Ovary (tissue), 10 donors: ENCODE measurements at places on chromosomes 12 and 14. TPM values are rescaled to one million over a fixed set of nuclear protein-coding genes. Genes with fewer than 3 reads are reported as not detected.

DNA sequence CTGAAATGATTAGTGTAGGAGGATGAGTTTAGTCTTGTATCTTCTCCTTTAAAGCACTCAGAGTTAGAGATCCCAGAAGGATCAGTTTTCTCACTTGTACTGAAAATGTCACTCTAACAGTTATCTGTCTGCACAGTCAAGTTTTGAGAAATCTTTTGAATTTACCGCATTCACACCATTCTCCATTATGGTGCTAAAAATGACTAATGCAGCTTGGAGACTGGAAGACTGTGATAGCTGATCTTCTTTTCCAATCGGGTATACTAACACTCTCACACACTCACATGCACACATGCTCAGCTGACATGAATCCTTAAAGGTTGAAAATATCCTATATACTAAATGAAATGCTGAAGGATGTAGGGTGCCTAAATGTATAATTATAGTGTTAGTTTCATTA, 65.8 kb downstream of the SLC15A5 start:
- no peaks in the 10 kb centered on the region for H3K4me1 ChIP-seq
- DNase-seq = no peak
- H3K27me3 ChIP-seq = no peaks in the 10 kb centered on the region
- no peak overlapping the region for H3K27ac ChIP-seq

GRCh38 chr14:77848031-77848430, 48.1 kb downstream of the ADCK1 start:
- DNase-seq = no peak
- H3K36me3 ChIP-seq = no peaks in the 10 kb centered on the region
- H3K4me3 ChIP-seq = no peak overlapping the region
- H3K4me1 ChIP-seq = no peaks in the 10 kb centered on the region
- no peaks in the 10 kb centered on the region for H3K27me3 ChIP-seq
- H3K27ac ChIP-seq = no peak overlapping the region

DNA sequence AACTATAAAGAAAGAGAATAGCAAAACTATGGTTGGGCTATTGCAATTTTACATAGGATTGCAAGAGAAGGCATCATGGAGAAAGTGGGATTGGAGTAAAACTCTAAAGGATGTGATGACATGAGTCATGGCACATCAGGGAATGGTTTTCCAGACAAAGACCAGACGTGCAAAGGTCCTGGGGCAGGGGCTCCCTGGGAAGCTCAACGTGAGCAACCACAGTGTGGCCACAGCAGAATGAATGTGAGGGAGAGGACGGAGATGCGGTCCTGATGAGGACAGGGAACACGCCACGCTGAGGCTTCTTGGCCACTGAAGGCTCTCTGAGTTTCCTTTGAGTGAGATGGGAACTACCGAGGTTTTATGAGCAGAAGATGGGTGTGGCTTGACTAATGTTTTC, 38.2 kb downstream of the FZD10 start:
- H3K27ac ChIP-seq = no peak overlapping the region
- H3K4me1 ChIP-seq = no peaks in the 10 kb centered on the region

DNA sequence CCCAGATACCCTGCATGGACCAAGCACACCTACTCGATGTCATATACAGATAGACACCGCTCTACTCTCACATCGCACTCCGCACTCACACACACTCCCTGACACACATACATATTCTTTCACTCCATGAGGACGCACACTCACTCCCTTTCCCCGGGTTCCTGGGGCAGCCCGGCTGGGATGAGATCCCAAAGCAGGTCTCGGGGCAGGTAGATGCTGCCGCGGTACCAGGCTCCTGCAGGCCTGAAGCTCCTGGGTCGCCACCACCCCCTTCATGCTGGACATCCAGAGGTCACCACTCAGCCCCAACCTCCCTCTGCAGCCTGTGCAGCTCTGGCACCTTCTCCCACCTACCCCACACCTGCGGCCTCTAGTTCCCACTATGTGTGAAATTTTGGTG, 2.3 kb downstream of the C1QL4 start:
- H3K27me3 ChIP-seq = no peaks in the 10 kb centered on the region
- H3K4me3 ChIP-seq = no peak overlapping the region
- H3K27ac ChIP-seq = no peak overlapping the region
- no peak for DNase-seq

- no peaks in the 10 kb centered on the region for H3K36me3 ChIP-seq
- H3K27me3 ChIP-seq = no peaks in the 10 kb centered on the region
- DNase-seq = no peak
- H3K4me3 ChIP-seq = no peak overlapping the region
- H3K4me1 ChIP-seq = no peaks in the 10 kb centered on the region
Observed at GRCh38 chr12:66905201-66905600, 226.3 kb upstream of the GRIP1 start.

GRCh38 chr14:55160989-55161388, 30.4 kb downstream of the DLGAP5 start:
- H3K36me3 ChIP-seq = no peaks in the 10 kb centered on the region

GRCh38 chr12:58372298-58372697, 430.9 kb downstream of the ATP23 start:
- no peaks in the 10 kb centered on the region for H3K36me3 ChIP-seq
- no peak for DNase-seq
- no peaks in the 10 kb centered on the region for H3K4me1 ChIP-seq
- no peak overlapping the region for H3K4me3 ChIP-seq
- no peak overlapping the region for H3K27ac ChIP-seq
- no peaks in the 10 kb centered on the region for H3K27me3 ChIP-seq

DNA sequence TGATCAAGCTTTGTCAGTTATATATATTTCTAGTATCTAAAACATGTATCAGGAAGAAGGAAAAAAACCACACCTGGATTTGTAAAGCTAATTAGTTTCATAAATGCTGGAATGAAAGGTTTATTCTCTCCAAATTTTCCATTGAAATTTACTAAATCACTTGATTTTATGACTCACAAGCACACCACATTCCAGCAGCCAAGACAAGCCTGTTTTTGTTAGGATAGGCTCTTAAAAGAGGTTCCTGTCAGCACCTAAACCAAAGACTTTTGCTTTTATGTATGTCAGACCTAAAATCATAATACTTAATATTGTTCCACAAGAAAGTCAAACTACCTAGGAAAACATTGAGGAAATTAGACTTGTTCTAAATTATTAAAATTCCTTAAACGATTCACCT, 85.3 kb upstream of the PAWR start:
- no peak for DNase-seq
- H3K4me3 ChIP-seq = no peak overlapping the region
- no peaks in the 10 kb centered on the region for H3K36me3 ChIP-seq

DNA sequence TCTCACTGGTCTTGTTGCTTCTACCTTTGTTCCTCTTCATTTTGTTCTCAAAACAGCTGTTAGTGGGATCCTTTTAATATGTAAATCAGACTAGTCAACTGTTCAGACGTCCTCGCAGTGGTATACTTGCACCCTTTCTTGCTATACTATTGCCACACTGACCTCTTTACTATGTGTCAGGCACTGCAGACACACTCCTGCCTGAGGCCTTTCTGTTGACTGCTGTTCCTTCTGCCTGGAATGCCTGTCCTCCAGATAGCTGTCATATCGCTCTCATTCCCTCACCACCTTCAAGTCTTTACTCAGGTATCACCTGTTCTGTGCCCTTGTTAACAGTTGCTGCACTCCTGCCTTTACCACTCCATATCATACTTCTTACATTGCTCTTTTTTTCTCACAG, 90.0 kb upstream of the TMEM263 start:
- H3K27ac ChIP-seq = no peak overlapping the region
- H3K4me3 ChIP-seq = no peak overlapping the region
- no peak for DNase-seq
- H3K4me1 ChIP-seq = peaks cover 3% of the 10 kb centered on the region
- H3K36me3 ChIP-seq = no peaks in the 10 kb centered on the region
- no peaks in the 10 kb centered on the region for H3K27me3 ChIP-seq

DNA sequence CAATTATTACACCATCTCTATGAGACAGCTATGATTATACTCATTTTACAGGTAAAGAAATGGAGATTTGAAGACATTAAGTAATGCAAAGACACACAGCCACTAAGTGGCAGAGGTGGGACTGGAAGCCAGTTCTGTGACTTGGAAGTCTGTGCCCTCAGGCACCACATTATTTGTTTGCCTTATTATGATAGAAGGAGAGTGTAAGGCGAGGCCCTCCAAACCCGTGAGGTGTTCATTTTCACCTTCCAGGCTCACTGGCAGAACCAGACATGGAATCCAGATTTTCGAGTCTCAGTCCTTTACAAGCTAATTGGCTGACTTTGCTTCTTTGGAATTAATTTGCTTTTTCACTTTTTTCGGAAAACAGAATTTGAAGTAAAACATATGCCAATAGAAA, 107.9 kb downstream of the CAND1 start:
- H3K4me3 ChIP-seq = no peak overlapping the region
- H3K27ac ChIP-seq = no peak overlapping the region
- no peaks in the 10 kb centered on the region for H3K4me1 ChIP-seq
- DNase-seq = no peak
- H3K36me3 ChIP-seq = no peaks in the 10 kb centered on the region

DNA sequence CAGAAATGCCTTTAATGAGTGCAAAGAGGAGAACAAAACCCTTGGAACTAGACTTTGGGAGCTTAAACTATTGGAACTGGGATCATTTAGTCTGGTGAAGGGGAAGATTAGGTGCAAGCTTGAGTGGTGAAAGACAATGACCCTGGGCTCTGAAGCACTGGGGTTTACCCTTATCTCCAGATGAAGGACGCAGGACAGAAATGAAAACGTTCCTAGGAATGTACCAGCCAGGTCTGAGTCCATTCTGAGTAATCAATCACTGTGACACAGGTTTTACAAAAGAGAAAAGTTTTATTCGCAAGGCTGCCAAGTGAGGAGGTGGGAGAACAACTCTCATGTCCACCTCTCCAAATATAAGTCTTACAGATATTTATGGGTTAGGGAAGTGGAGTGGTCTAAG, 249.1 kb downstream of the LRIG3 start:
- DNase-seq = no peak
- no peak overlapping the region for H3K27ac ChIP-seq
- H3K27me3 ChIP-seq = no peaks in the 10 kb centered on the region
- H3K4me3 ChIP-seq = no peak overlapping the region
- H3K4me1 ChIP-seq = no peaks in the 10 kb centered on the region
- no peaks in the 10 kb centered on the region for H3K36me3 ChIP-seq

DNA sequence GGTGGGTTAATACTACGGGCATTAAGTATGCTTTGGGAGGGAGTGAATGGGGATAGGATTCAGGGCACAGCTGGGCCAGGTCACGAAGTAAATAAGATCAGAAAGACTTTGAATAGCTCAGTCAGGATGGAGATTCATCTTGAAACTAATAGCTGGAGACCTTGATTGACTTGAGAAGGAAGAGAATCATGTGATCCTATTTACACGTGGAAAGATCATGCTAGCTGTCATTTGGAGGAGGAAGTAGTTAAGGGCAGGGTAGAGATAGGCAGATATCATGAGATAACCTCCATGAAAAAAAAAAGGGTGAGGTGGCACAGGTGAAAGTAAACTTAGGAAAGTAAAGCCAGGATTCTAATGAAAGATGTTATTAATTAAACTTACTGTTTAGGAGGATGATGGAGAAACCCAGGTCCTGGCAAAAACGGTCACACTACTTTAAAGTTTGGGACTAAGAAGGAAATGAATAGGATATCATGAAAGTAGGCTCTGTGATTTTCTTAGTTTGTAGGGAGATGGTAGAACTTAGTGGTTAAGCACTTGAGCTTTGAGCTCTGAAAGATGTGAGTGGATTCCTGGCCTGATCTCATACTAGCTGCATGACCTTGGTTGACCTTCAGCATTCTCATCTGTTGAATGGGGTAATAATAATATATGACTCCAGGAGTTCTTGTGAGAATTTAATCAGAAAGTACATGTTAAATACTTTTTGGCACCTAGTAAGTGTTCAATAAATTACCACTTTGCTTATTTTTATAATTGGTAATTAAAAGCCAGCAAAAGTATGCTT, 439.0 kb downstream of the NRXN3 start:
- no peaks in the 10 kb centered on the region for H3K4me1 ChIP-seq
- no peak overlapping the region for H3K27ac ChIP-seq
- H3K27me3 ChIP-seq = no peaks in the 10 kb centered on the region
- DNase-seq = no peak
- H3K36me3 ChIP-seq = no peaks in the 10 kb centered on the region
- no peak overlapping the region for H3K4me3 ChIP-seq

- H3K27ac ChIP-seq = no peak overlapping the region
- no peak overlapping the region for H3K4me3 ChIP-seq
- no peaks in the 10 kb centered on the region for H3K27me3 ChIP-seq
- no peaks in the 10 kb centered on the region for H3K4me1 ChIP-seq
- no peaks in the 10 kb centered on the region for H3K36me3 ChIP-seq
- no peak for DNase-seq
Observed at GRCh38 chr12:44817687-44818086, 58.4 kb downstream of the NELL2 start.

DNA sequence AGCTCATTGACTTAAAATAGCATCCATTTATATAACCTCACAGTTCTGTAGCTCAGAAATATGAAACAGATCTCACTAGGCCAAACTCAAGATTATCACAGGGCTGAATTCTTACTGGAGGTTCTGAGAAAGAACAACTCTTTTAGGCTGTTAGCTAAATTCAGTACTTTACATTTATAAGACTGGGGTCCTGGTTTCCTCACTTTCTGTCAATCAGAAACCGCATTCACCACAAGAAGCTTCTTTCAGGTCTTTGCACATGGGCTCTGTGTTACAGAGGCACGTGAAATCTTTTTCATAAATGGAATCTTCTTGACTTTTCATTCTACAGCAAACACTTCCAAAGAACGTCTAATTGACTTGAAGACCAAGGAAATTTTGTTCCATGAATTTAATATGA, 876.3 kb upstream of the FOXG1 start:
- H3K27me3 ChIP-seq = no peaks in the 10 kb centered on the region
- no peaks in the 10 kb centered on the region for H3K36me3 ChIP-seq
- DNase-seq = no peak

- H3K4me1 ChIP-seq = no peaks in the 10 kb centered on the region
- no peak for DNase-seq
- H3K36me3 ChIP-seq = no peaks in the 10 kb centered on the region
- no peaks in the 10 kb centered on the region for H3K27me3 ChIP-seq
Observed at GRCh38 chr14:82537831-82538230, 1004.2 kb upstream of the SEL1L start.

DNA sequence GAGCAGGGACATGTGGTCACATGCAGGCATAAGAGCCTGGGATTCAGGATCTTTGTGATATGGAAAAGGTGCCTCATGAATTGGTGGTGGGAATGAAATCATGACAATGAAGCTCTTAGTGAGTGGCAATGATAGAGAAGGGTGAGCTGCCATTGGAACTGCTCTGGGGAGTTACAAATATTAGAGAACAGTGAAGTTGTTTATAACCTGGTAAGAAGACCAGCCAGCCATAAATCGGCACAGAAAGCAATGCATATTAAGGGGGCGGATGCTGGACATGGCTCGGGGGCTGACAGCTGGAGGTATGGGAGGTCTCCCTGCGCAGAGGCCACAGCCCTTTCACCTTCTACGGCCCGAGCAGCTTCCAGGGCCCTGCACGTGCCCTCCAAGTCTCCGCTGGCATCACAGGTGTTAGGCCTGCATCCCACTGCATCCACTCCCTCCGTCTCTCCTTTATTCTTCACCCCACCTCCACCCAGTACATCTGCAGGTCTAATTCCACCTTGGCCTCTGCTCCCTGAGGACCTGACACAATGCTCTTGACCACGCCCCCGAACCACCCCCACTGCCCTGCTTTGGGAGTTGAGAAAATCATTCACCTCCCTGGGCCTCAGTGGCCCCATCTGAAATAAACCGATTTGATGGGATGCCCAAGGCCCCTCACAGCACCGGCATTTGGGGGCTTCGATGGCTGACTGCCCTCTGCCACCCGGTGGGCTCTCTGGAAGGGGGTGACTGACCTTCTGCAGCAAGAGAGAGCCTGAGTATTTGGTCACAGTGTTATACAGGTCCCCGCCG, 4.1 kb downstream of the CACNA2D4 start:
- no peaks in the 10 kb centered on the region for H3K27me3 ChIP-seq
- DNase-seq = no peak
- H3K36me3 ChIP-seq = no peaks in the 10 kb centered on the region

Gene PRR4
- 5.0 TPM for polyA plus RNA-seq

Gene PTPRR
- polyA plus RNA-seq = 0.28 TPM

Gene MAP3K12
- polyA plus RNA-seq = 19.5 TPM
